ENCODE measurements at places on chromosomes 3 and 15.

GRCh38 chr15:64749167-64749566 lies 26.2 kb downstream of the RBPMS2 start:
- no peak for DNase-seq

GRCh38 chr3:15453991-15454625 lies 26.7 kb downstream of the EAF1 start:
- DNase-seq = no peak

GRCh38 chr3:183492849-183493179 lies 62.7 kb downstream of the KLHL6 start:
- DNase-seq = no peak

GRCh38 chr3:56347219-56347871 lies 120.9 kb downstream of the ERC2 start:
- DNase-seq = peak; percentile 28

- DNase-seq = no peak
Observed at GRCh38 chr15:27271258-27271657, 300.3 kb downstream of the GABRG3 start.

DNA sequence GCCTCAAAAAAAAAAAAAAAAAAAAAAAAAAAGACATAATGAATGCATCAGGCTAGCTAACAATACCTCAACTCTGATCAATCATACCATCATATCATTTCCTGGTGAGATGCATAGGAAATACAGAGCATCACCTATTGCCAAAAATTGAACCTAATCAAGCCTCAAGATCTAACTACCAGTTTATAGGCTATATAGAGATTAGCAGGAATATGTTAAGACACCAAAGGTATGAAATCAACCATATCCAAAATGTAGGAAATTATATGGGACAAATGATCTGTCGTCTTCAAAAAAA lies 387 bp upstream of the VPS33B start:
- DNase-seq = no peak

- DNase-seq = peak; percentile 61
Observed at GRCh38 chr15:39411102-39411989, 169.5 kb upstream of the THBS1 start.

DNA sequence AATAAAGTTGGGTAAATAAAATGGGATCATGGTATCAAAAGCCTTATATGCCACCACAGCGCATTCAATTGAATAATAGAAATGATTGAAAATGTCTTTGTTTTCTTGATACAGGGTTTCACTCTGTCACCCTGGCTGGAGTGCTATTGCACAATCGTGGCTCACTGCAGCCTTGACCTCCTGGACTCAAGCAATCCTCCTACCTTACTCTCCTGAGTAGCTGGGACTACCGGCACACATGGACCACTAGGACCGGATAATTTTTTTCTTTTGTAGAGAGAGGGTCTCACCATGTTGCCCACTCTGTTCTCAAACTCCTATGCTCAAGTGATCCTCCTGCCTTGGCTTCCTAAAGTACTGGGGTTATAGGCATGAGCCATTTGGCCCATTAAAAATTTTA lies 33.8 kb upstream of the BBX start:
- DNase-seq = no peak

Measured in T-helper 2 cell (primary cell).